Type B pancreatic cell (in vitro differentiated cells): ENCODE measurements at places on chromosomes 11 and 22. TPM values are rescaled to one million over a fixed set of nuclear protein-coding genes. Genes with fewer than 3 reads are reported as not detected.

The GRAP2 gene
- total RNA-seq, result 0.24 and 0.43 TPM in 2 replicates

- peak within 1 kb of the TSS; percentile 84 for H3K27ac ChIP-seq
- no peaks in the 10 kb centered on the region for H3K36me3 ChIP-seq
- H3K4me1 ChIP-seq, result peaks cover 31% of the 10 kb centered on the region
- DNase-seq, result peak; percentile 80
Measured at GRCh38 chr11:61507962-61508861, at the start of gene LRRC10B. LRRC10B (plus strand) TSS chr11:61508749; CDS start chr11:61508999, 250 bp downstream.

GRCh38 chr11:100434821-100435641, 252.1 kb upstream of the ARHGAP42 start:
- no peak overlapping the region for H3K4me3 ChIP-seq
- DNase-seq, result no peak
- H3K36me3 ChIP-seq, result no peaks in the 10 kb centered on the region
- H3K27me3 ChIP-seq, result no peaks in the 10 kb centered on the region

The ALDH3B1 gene
- 0.95 and 1.7 TPM in 2 replicates for total RNA-seq

DNA sequence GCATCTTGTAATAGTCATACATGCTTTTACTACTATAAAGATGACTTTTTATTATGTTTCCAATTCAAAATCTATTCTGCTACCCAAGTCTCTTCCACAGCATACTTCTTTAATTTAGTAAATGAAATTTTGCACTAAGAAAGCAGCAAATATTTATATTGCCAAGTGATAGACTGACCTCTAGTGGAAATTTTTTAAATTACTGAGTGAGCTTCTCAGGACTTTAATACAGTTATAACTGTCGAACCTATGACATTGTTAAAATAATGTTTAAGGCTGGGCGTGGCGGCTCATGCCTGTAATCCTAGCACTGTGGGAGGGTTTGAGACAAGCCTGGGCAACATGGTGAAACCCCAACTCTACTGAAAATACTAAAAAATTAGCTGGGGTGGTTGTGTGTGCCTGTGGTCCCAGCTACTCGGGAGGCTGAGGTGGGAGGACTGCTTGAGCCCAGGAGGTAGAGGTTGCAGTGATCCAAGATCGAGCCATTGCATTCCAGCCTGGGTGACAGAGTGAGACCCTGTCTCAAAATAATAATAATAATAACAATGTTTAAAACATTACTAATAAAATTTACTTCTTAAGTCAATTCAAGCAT, 27.3 kb downstream of the STK33 start:
- H3K36me3 ChIP-seq, result peaks cover 5% of the 10 kb centered on the region
- H3K27ac ChIP-seq, result no peak overlapping the region
- peaks cover 4% of the 10 kb centered on the region for H3K4me1 ChIP-seq
- no peaks in the 10 kb centered on the region for H3K27me3 ChIP-seq

The PRR33 gene
- total RNA-seq, result not detected in 2 replicates

GRCh38 chr11:12223771-12224536, 113.6 kb downstream of the MICAL2 start:
- peaks cover 31% of the 10 kb centered on the region for H3K4me1 ChIP-seq
- H3K36me3 ChIP-seq, result no peaks in the 10 kb centered on the region
- peak overlapping the region; percentile 64 for H3K4me3 ChIP-seq
- H3K27ac ChIP-seq, result peak overlapping the region; percentile 89
- no peaks in the 10 kb centered on the region for H3K27me3 ChIP-seq
